Diencephalon (tissue), 1 donor: ENCODE measurements at places on chromosomes 12 and 14. TPM values are rescaled to one million over a fixed set of nuclear protein-coding genes. Genes with fewer than 3 reads are reported as not detected.

KRT72 gene
- total RNA-seq: 0.23 TPM

POLE2 gene
- total RNA-seq: 9.7 TPM

FERMT2 gene
- total RNA-seq: 76.4 TPM

CLECL1 gene
- total RNA-seq: not detected

PELI2 gene
- total RNA-seq: 16.4 TPM
